Left colon (tissue), 2 donors: ENCODE measurements at places on chromosomes 1 and 21. TPM values are rescaled to one million over a fixed set of nuclear protein-coding genes. Genes with fewer than 3 reads are reported as not detected.

DNA sequence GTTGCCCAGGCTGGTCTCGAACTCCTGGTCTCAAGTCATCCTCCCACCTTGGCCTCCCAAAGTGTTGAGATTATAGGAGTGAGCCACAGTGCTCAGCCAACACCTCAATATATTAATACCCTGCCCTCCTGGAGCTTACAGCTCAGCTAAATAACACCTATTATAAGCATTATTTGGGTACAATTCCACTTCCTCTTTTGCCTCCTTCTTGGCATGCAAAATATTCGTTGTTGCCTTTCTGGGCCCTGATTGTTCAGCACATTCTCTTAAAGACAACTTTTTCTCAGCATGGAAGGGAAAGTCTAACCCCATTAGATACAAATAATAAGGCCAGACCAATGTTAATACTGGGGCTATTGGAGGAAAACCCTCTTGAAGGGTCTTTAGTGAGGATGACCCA is 2.8 kb downstream of the PAQR7 start:
- no peak for DNase-seq

The C4BPA gene
- 4.5 TPM for total RNA-seq

The DUSP23 gene
- total RNA-seq, result 56.9 TPM

The ST6GALNAC5 gene
- 1.5 TPM for total RNA-seq

DNA sequence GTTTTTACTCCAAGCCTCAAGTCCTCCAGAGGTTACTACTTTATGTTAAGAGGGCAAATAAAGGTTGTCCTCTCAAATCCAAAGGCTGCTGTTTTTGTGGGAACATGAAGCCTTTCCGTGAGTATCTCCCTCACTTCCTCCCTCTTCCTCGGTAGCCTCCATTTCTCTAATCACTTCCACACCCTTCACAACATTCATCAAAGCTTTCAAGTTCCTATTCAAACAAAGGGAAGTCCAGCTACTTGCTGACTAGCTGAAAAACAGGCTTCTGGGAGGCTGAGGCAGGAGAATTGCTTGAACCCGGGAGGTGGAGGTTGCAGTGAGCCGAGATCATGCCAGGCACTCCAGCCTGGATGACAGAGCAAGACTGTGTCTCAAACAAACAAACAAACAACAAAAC is 6.6 kb upstream of the CD48 start:
- no peak for DNase-seq

The PERM1 gene
- total RNA-seq, result not detected

DNA sequence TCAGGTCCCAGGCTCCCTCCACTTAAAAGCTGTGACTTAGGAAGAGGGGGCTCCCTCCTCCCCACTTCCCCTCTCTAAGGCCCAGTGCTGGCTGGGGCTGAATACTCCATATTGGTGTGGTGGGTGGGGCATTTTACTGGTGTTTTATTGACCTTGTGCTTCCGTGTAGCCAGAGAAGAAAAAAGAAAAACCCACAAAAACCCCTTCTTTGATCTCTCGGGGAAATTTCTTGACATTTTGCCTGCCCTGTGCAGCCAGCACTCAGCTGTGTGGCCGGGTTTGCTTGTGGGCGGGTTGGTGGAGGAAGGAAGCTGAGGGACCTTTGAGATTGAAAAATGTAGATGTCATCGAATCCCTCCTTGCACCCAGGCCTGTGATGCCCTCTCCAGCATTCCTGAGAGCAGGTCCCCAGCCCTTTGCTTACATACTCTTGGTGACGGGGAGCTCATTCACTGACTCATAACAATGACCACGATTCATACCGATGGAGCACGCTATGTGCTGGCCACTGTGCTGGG is 24.8 kb downstream of the TNFRSF8 start:
- DNase-seq, result no peak

DNA sequence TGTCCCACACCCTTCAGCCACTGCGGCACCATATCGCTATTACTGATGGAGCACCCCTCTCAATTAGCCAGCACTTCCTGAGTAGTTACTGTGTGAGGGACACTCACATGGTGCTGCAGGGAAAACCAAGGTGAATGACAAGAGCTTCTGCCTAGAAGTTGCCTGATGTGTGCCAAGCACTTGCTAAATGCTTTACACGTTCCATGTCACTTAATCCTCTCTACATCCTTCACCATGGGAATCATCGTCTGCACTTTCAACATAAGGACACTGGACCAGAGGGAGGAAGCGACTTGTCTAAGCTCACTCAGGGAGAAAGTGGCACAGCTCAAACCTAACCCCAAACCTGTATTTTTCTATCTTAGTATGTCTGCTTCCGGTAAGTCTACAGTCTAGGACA is 344.8 kb downstream of the SIPA1L2 start:
- DNase-seq, result no peak
